Mammary microvascular endothelial cell (primary cell): ENCODE measurements at places on chromosomes 3 and 15. TPM values are rescaled to one million over a fixed set of nuclear protein-coding genes. Genes with fewer than 3 reads are reported as not detected.

The SLC27A2 gene
- total RNA-seq, result 0.34 and 1.2 TPM in 2 replicates

The FBXO40 gene
- not detected in 2 replicates for total RNA-seq

The SCG5 gene
- 0.30 and 0.60 TPM in 2 replicates for total RNA-seq

The KLHL40 gene
- not detected in 2 replicates for total RNA-seq

The CCR2 gene
- not detected in 2 replicates for total RNA-seq
